ENCODE measurements at places on chromosomes 2 and 18.

DNA sequence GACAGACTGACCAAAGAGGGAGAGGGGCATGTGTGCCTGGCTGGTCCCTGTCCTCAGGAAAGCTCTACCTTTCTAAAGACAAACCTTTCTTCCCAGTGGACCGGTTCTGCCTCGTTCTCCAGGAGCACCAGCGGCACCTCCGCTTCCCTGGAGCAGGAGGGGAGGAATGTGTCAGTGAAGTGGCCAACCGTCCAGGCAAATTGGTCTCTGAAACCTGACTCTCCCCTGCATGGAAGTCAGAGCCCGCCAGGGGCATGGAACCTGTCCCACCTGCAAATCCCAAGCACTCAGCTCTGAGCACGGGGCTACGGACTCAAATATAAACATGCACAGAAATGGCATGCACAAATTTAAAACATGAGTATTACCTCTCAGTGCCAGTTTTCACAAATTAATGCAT, 62.9 kb downstream of the COL6A3 start:
- no peak for DNase-seq

DNA sequence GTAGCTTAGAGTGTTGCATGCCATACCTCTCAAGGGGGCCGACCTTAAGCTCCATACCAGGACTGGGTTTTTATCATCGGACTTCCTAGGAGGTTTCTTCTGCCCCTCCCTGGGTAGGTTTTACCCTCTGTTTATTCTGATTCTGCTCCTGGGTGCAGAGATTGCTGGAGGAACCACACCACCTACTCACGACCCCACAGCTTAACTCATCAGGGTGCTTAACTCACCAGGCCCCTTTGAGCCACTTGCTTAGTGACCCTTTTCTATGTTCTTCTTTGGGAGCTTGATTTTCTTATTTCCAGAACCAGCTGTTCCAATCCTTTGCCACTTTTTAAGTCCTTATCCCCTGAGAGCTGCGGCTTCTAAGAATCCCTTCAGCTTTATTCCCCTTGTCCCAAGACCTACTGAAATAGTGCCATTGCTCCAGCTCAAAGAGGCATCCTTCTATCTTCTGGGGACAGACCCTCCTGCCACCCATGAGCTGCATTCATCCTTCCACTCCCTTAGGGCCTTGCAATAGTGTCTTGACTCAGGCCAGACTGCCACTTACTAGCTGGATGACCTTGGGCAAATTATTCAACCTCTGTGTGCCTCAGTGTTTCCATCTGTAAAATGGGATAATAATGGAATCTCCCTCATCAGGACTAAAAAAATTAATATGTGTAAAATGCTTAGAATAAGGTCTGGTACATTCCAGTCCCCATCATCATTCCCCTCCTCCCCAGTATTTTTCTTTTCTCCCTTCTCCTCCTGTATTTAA, 5.8 kb downstream of the OXER1 start:
- no peak for DNase-seq

DNA sequence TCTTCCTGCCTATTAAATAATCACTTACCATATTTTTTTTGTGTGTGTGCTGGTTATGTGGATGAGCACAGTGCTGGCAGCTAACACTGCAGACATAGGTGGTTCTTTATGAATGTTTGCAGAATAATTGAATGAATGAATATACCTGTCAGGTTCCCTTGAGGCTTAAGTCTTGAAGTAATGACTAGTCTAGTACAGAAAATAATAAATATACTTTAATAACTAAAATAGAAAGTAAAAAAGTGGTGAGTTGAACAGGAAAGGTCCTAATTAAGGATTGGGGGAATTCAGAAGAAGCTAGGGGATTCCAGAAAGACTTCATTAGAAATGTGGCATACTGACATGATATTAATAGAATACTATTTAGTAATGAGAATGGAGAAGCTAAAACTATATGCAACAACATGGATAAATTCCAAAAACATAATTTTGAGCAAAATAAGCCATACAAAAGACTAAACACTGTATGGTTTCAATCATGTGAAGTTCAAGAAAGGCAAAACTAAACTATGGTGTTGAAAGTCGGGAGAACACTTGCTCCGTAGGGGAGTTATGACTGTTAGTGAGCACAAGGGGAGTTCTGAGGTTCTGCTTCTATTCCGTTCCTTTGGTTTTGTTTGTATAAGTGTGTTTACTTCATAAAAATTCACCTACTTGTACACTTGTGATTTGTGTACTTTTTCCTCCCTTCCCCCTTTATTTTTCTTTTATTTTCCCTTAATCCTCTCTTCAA, 464.6 kb downstream of the MTX2 start:
- DNase-seq: no peak

GRCh38 chr18:49898421-49898820, 85.1 kb upstream of the ACAA2 start:
- DNase-seq: peak; percentile 62

GRCh38 chr2:153388246-153388645, 90.3 kb downstream of the RPRM start:
- DNase-seq: no peak

DNA sequence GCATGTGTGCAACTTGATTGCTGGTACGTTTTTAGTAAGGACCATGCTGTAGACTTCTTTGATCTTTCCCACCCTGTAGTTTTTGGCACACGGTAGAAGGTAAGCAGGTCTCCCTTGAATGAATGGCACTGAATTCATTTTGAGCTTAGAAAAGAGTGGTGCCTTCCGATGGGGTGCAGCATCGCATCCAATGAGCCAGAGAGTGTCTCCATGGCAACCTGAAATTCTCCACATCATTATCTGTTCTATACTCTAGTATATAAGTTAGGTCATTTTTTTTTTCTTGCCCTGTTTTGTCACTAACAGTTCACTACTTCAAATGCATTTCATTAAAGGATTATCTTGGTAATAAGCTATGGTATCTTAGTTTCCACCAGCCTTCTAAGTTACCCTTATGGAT, 81.2 kb upstream of the REV1 start:
- DNase-seq: no peak

All from CD4-positive, alpha-beta T cell treated with Interleukin-6 for 4 hours (primary cell).